CD8-positive, alpha-beta memory T cell (primary cell): ENCODE measurements at places on chromosomes 6 and 20.

GRCh38 chr20:62832951-62833391 lies 16.1 kb downstream of the COL9A3 start:
- peak; percentile 41 for DNase-seq

GRCh38 chr6:127053032-127053874 lies 65.2 kb upstream of the RSPO3 start:
- no peak for DNase-seq

- no peak for DNase-seq
Observed at GRCh38 chr20:845941-846893, 12.7 kb downstream of the FAM110A start.

DNA sequence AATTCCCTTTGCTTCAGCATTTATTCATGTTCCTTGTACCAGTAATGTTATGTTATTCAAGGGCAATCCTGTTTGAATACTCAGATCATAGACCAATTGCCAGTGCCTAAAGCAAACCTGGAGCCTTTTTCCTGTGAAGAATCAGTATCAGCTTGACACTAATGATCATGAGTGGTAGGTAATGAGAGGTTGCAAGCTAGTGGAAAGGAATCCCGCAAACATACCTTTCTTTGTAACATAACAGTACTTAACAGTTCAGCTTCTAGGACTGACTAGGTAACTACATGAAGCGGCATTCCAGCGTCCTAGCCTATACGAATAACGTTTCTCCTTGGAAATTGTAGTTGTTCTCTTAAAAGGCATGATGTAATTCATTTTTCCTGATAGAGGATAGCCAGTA lies 253.7 kb downstream of the TMEM242 start:
- no peak for DNase-seq

DNA sequence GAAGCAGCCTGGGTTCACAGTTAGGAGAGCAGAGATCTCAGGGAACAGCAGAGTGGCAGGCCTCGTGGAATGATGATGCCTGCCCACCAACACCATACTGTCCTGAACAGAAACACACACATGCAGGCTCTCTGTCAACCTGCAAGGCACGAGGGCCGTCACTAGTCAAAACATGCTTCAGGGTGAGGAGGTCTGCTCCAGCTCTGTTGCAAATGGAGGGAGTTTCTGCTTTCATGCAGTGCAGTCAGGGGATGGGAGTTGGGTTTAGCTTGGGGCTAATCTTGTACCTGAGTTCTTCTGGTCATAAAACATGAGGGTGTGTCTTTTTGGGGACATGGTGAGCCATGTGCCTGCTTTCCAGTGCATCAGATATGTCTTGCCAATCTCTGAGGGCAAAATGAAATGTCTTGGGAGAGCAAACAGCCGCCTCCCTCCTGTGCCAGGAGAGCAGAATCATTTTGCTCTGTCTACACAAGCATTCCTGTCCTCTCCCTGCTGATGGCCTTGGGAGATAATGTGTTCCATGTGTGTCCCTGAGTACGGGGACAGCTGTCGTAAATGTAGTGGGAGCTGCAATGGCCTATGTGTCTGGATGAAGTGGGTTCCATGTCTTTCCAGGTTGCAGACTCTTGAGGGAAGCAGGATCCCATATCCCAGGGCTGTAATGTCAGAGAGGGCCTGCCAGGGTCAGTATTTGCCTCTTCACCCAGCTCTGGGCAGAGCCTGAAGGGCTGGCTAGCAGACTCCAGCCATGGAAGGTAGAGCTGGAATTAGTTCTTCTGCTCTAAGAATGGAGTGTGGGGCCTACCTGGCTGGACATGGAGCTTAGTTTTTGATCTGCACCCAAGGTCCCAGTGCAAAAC lies 40.6 kb downstream of the MAFB start:
- no peak for DNase-seq

DNA sequence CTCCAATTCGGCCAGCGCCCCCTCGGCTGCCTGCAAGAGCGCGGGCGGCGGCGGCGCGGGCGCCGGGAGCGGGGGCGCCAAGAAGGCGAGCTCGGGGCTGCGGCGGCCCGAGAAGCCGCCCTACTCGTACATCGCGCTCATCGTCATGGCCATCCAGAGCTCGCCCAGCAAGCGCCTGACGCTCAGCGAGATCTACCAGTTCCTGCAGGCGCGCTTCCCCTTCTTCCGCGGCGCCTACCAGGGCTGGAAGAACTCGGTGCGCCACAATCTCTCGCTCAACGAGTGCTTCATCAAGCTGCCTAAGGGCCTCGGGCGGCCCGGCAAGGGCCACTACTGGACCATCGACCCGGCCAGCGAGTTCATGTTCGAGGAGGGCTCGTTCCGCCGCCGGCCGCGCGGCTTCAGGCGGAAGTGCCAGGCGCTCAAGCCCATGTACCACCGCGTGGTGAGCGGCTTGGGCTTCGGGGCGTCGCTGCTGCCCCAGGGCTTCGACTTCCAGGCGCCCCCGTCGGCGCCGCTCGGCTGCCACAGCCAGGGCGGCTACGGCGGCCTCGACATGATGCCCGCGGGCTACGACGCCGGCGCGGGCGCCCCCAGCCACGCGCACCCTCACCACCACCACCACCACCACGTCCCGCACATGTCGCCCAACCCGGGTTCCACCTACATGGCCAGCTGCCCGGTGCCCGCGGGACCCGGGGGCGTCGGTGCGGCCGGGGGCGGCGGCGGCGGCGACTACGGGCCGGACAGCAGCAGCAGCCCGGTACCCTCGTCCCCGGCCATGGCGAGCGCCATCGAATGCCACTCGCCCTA lies 963 bp downstream of the FOXF2 start:
- DNase-seq: no peak

DNA sequence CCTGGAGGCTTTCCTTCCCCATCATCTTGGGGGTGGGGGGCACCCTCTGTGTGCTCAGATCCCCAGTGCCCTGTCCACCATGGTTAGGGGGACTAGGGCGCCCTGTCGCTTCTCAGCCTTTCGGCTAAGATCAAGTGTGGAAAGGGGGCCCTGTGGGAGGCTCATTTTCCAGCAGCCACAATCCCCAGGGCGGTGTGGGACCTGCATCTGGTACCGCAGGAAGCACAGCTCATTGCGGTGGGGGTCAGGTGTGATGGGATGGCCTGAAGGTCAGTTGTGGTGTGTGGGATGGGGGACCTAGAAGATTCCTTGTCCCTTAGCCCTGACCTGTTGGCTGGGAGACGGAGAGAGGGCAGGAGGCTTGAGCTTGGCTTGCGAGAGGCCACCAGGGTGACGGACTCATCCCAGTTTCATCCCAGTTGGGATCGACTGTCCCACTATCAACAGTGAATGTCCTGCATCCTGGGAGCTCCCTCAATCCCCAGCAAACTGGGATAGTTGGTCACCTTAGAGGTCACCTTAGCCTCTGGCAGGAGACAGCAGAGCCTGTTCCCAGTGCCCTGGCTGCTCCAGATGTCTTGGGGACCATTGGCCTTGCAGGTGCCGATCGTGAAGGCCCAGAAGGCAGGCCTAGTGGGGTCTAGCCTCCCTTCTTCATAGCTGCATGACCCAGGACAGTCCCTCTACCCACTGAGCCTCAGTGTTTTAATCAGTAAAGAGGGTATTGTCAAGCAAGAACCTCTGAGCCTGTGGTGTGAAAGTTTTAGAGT lies 64.5 kb upstream of the PMEPA1 start:
- no peak for DNase-seq

DNA sequence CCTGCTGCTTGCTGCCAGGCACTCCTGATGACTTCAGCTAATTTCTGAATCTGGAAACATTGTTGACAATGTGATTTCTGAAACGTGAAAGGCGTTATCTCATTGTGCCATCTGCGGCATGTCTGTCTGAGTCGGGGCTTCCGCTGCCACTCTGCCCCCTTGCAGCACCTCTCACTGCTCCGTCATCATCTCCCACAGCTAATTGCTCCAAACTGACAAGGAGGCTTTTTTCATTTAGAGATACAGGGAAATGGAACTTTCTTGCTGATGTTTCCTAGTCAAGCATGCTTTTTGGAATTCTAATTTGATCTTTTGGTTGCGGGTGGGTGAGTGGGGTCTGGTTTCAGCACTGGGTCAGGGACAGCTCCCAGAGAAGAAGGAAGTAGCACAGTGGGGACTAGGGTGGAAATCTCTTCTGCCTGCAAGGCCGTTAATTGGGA lies 233.5 kb downstream of the DHX35 start:
- DNase-seq: no peak

GRCh38 chr6:113184736-113185135 lies 672.4 kb upstream of the MARCKS start:
- DNase-seq: no peak

GRCh38 chr20:32528171-32528891 lies 56.8 kb downstream of the NOL4L start:
- peak; percentile 43 for DNase-seq

DNA sequence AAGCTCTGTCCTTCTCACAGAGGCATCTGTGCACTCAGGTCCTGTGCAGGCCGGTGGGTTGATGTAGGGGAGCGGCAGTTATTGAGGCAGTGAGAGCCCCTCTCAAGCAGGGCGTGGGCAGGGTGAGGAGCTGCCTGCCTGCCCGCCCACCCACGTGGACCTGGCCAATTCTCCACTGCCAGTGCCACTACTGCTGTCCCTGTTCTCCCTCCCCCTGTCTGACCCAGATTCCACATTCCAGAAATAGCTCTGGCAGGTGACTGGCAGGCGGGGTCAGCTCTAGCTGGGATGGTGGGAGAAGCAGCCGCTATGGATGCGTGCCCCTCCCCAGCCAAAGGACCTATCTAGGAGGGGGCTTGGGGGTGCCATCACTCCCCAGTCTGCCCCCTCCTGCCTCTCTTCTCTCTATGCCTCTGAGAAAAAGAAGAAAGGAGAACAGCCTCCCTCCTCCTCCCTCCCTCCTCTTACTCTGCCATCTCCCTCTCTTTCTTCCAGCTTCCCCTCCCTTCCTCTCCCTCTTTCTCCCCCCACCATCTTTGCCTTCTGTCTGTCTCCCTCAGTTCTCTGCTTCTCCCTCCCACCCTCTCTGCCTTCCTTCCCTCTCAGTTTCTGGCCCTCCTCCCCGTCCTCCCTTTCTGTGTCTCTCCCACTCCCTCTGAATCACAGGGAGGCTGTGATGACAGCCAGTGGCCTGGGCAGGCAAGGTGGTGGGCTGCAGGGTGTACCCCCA lies 86.5 kb upstream of the MYL9 start:
- no peak for DNase-seq

DNA sequence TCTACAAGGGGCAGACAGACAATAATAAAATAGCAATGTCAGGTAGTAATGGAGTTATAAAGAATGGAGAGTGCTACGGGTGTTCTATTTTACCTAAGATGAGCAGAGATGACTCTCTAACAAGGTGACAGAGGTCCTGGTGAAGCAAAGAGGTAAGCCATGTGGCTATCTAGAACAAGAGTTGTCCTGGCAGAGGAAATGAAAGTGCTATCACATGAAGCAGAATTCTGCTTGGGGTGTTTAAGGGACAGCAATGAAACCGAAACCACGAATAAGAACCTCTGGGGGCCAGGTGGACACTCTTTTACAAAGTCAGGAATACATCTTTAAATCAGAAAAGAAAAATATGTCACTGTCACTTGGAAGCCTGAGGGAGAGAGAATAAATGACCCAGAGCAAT lies 37.9 kb upstream of the IRAK1BP1 start:
- DNase-seq: no peak

- DNase-seq: no peak
Observed at GRCh38 chr6:70241031-70241430, 61.9 kb downstream of the COL9A1 start.

- no peak for DNase-seq
Observed at GRCh38 chr20:44411020-44411756, 55.7 kb downstream of the HNF4A start.

GRCh38 chr6:135183532-135184440 lies 2.7 kb downstream of the MYB start:
- peak; percentile 48 for DNase-seq

GRCh38 chr20:23079016-23079351 lies 7.1 kb downstream of the CD93 start:
- no peak for DNase-seq

DNA sequence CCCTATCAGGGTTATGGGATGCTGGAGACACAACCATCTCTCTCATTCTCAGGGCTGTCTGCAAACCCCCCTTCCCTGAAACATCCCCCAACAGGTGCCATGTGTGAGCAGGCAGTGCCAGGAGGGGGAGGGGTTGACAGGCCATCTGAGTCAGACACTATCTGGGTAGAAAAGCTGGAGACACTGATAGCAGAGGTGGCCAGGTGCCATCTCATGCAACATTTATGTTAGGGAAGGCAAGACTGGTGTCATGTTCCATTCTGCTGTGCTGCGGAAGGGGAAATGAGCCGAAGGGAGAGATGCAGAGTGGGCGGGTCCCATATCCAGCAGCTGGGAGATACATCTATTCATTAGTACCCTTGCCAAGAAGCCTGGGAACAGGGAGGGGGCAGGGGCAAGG lies 3.5 kb downstream of the LHFPL5 start:
- no peak for DNase-seq
